ENCODE measurements at places on chromosomes 2 and 18. TPM values are rescaled to one million over a fixed set of nuclear protein-coding genes. Genes with fewer than 3 reads are reported as not detected.

Gene TRIM43
- polyA plus RNA-seq, result not detected

Gene PROKR1
- not detected for polyA plus RNA-seq

DNA sequence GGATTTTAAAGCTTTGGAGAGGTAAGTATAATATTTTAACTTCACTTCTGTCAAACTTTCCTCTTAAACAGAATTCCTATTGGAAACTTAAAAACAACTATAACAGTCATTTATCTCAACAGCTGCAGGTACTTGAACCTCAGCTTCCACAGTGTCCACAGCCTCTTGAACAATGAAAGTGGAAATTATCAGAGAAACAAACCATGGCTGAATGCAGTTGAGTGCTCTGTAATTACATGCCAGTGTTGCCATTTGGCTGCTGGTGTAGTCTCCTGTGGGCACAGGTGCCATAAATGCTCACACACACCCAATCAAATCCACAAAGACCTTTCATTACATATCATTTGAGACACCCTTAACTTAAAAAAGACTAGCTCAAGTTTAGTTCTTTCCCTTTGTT lies 125.1 kb downstream of the CPS1 start:
- DNase-seq, result no peak

- no peak for DNase-seq
These were observed 356.0 kb upstream of the TNP1 start for GRCh38 chr2:217215877-217216276.

GRCh38 chr2:229445019-229445418 lies 173.9 kb upstream of the PID1 start:
- no peak for DNase-seq

GRCh38 chr18:12076424-12077140 lies 17.1 kb upstream of the ANKRD62 start:
- DNase-seq, result no peak

GRCh38 chr2:95376311-95377215 lies 25.9 kb upstream of the FAHD2A start:
- no peak for DNase-seq

Measured in naive B cell (primary cell).